ENCODE measurements at places on chromosomes 12 and 14. TPM values are rescaled to one million over a fixed set of nuclear protein-coding genes. Genes with fewer than 3 reads are reported as not detected.

The ENDOU gene
- total RNA-seq = 0.14 TPM

The RASAL1 gene
- 1.7 TPM for total RNA-seq

The FZD10 gene
- total RNA-seq = 0.57 TPM

The TPH2 gene
- not detected for total RNA-seq
